ENCODE measurements at places on chromosomes 5 and 9.

DNA sequence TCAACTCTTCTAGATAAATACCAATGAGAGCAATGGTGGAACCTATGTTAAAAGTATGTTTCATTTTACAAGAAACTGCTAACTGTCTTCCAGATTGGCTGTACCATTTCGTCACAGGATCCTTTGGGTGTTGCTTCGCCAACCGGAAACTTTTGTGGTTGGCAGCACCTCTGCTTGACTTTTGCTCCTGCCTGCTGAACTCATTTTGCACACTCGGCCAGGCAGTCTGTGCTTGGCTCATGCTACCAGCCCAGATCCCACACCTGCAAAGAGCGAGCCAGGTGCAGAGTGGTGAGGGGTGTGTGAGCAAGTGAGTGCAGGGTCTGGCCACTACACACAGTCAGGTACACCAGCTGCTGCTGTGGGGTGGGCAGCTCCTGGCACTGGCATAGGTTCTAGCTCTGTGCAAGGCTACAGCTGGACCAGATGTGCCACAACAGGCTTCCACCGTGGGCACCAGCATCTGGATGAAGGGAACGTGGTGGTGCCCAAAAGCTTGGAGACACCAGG lies 422.3 kb downstream of the PRR16 start:
- DNase-seq, result no peak

- DNase-seq, result no peak
Observed at GRCh38 chr9:121566481-121567465, 67.1 kb upstream of the GGTA1 start.

GRCh38 chr5:148559461-148559860 lies 94.9 kb downstream of the HTR4 start:
- DNase-seq, result no peak

DNA sequence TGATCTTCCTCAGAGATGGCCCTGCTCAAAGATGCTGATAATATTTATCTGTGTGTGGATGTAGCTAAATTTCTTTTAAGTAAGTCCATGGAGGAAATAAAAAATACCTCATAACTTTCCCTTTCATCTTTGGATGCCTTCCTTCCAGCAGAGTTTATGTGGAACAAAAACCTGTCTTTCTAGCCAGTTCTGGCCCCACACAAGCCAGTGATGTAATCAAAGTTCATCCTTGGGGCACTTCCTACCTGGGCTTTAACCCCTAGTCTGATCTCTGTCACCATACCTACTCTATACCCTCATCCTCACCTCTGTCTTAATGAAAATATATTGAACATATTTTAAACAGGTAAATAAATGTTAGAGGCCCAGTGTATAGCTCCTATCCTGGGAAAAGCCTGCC lies 39.8 kb upstream of the RASGRF2 start:
- no peak for DNase-seq

GRCh38 chr5:36631154-36631553 lies 24.7 kb downstream of the SLC1A3 start:
- no peak for DNase-seq

- DNase-seq, result no peak
Observed at GRCh38 chr5:136979131-136979530, 520.0 kb downstream of the SPOCK1 start.

- DNase-seq, result no peak
Observed at GRCh38 chr5:78360674-78360923, 182 bp downstream of the SCAMP1 start.

GRCh38 chr9:121895818-121896544 lies 197.1 kb downstream of the TTLL11 start:
- no peak for DNase-seq

GRCh38 chr9:131417264-131418142 lies 23.6 kb downstream of the PRRC2B start:
- no peak for DNase-seq

DNA sequence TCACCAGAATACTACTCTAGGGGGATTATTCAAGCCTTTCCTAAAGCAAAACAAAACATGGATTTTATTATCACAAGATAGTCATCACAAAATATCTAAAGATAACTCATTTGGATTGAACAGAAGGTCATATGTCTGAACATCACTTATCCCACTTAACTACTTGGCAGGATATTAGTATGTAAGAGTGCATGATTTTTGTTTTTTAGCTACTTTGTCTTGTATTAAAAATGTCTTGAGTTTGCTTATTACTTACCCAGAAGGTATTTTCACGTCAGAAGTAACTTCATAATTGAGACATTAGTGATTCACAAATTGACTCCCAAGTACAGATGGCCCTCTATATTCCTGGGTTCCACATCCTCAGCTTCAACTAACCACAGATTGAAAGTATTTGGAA lies 113.8 kb downstream of the TLE4 start:
- DNase-seq, result no peak

GRCh38 chr5:77867194-77867691 lies 91.1 kb upstream of the TBCA start:
- DNase-seq, result no peak

GRCh38 chr9:71669284-71669995 lies 98.9 kb downstream of the CEMIP2 start:
- no peak for DNase-seq

DNA sequence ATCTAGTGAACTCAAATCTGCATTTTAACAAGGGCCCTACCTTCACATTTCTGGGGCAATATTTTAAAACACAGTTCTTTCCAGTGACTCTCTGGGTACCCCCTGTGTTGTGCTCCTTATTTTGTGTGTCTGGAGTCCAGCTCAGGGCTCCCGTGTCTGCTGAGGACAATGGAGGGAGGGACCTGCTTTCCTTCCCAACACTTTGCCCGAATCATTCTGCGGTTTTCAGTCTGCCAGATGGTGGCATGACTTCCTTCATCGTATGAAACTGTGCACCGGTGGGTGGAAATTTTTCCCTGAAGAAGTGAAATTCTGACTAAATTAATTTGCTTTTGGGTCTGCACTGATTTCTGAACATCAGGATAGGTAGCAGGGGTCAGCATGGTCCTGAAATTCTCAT lies 153.6 kb upstream of the CD180 start:
- no peak for DNase-seq

DNA sequence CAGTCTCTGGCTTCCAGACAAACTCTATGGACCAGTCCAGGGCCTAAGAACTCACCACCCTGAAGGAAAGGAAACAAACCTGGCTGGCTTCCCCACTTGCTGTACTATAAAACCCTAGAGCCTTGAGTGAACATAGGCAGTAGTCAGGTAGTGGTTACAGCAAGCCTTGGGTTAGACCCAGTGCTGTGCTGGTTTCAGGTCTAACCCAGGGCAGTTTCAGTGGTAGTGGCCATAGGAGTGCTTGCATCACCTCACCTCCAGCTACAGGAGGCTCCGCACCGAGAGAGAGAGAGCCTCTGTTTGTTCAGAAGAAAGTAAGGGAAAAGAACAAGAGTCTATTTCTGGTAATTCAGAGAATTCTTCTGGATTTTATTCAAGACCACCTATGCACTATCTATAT lies 714.1 kb upstream of the CDH10 start:
- no peak for DNase-seq

- no peak for DNase-seq
Observed at GRCh38 chr9:33080534-33080933, 4.1 kb upstream of the SMU1 start.

GRCh38 chr5:159206368-159206767 lies 3.0 kb downstream of the RNF145 start:
- no peak for DNase-seq

GRCh38 chr5:43007911-43008362 lies 32.2 kb downstream of the ANXA2R start:
- DNase-seq, result peak; percentile 73

DNA sequence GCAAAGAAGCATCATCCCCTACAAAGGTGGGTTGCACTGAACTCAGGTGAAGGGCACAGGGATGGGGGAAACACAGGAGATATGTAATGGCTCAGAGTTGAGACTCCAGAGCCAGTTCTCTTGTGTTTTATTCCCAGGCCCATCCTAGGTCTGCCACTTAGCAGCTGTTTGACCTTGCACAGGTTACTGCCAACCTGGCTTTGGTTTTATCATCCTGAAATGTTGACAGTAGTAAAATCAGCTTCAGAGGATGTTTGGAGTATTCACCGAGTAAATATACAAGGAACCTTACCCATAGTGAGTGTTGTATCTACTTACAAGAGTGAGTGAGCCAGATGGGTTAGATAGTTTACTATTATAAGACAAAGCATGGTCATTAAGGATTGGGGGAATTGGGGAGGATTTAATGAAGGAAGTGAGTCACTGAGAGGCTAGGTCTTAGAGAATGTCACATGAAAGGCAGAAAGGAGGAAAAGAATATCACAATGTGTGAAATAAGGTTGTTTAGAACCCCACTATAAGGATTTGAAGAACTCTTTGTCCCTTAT lies 141.3 kb downstream of the MAN2A1 start:
- no peak for DNase-seq

DNA sequence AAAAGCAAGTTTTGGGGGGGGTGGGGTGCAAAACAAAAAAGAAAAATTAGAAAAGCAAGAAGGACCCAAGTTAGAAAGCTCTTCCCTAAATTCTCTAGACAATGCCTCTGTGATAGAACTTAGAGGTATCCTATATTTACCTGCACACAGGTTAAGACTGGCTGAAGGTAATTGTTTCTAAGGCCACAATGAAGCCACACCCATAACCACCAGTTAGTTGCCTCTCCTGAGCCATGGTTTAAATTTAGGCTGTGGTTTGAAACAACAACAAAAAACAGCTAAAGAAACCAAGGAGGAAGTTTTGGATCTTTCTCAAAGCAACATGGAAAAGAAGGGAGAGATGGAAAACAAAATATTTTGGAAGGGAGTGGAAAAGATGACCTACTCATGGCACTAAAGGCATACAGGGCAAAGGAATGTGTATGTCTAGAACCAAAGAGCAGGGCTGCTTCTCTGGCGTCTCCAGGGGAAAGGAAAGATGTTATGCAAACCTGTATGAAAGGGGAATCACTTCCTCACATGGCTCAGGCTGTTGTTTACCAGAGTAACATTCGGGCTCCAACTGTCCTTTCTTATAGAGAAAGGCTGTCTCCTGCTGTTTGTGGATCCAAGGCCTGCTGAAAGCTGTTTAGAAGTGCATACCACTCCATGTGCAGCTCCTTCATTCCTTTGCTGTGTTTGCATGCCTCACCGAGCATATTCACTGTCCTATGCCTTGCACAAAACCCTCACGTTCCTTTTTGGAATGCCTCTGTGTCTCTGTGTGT lies 408.9 kb upstream of the MPDZ start:
- peak; percentile 11 for DNase-seq

DNA sequence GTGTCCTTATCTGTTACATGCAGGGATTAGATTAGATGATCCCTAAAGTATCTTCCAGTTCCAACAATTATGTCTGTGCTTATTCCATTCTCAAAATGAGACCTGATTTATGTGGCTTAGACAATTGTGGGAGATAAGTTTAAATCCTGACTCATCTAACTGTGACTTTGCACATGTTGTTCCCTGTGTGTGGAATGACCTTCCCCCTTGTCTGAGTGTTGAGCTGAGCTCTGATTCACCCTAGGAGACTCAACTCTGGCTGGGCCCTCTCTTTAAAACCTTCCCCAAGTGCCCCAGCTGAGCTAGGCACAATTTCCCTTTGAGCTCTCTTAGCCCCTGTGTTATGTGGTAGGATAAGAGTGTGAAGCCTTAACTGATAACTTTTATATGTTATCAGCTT lies 118.9 kb upstream of the ELL2 start:
- no peak for DNase-seq

DNA sequence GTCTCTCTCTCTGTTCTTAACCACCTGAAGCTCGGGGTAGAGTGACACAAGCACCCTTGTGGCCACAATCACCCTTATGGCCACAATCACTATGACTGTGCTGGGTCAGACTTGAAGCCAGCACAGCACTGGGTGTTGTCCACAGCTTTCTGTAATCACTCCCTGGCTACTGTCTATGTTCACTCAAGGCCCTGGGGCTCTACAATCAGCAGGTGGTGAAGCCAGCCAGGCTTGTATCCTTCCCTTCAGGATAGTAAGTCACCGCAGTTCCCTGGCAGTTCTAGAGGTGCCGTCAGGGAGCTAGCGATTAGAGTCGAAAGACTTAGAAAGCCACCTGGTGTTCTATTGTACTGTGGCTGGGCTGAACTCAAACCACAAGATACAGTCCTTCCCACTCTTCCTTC lies 44.2 kb downstream of the GDA start:
- peak; percentile 17 for DNase-seq

DNA sequence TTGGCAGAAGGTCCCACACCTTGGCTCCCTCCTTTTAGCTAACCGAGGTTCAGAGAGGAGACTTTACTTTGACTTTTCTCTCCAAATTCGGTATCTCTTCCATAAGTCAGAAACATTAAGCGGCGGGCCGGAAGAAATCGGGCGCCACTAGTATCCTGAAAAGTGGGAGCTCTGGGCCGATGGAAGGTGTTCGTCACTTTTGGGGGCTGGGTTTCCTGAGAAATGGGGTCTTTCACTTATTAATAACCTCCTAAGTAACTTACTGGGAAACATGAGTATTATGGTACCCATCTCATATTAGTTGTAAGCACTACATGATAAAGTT lies 716 bp downstream of the STX17 start:
- no peak for DNase-seq

DNA sequence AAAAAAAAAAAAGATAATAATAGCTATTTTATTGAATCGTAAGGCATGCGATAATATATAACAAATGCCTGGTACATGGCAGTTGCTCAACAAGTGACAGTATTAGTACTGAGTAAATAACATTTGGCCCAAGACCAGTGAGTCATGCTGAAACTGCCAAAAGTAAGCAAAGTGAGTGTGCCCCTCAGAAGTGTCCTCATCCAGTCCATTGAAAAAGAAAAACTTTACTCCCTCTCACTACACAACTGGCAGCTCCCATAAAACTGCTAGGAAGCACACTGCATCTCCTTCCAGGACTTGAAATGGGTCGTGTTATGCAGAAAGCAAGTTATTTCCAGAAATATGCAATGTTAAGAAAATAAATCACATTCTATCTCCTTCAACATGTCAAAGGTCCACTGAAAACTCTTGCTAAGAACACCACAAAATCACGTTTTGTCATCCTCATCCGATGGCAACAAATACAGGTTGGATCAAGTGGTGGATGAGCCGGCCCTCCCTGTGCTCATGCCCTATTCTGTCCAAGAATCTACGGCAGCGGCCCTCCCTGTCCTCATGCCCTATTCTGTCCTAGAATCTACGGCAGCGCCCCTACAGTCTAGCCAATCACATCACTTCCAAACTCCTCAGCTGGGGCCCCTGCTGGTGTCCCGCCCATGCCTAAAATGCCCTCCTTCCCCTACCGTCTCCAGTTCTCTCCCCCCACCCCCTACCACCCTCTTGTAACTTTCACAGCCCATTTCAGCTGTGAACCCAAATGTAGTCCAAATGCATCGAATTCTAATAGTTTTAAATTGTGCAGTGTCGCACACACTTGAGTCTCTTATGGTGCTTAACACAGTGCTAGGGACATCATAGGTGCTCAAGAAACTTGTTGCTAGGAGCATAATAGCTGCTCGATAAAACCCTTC lies 12.5 kb downstream of the PTCH1 start:
- DNase-seq, result peak; percentile 73

DNA sequence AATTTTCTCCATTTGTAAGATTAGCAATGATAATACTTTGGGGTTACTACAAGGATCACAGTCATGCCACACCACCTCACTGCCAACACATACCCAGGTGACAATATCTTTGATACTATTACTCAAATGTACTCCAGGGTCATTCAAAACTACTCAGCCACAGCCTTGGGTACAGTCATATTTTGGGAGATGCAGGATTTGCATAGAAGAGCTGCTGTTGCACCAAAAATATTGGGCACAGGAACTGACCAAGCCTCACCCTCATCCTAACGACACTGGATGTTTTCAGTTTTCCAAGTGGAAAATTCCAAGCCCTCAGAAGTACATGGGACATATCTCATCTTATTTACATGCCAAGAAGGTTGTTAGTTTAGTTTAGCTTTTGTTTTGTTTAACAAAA lies 120.9 kb upstream of the C6 start:
- no peak for DNase-seq

All from WTC11 (cell line).